Metanephros (tissue), 2 donors: ENCODE measurements at places on chromosomes 3 and 15. TPM values are rescaled to one million over a fixed set of nuclear protein-coding genes. Genes with fewer than 3 reads are reported as not detected.

Gene TMEM207
- 12.2 TPM for total RNA-seq

Gene COL7A1
- total RNA-seq, result 27.4 TPM

Gene FGF7
- 18.9 TPM for total RNA-seq

Gene SYNPR
- total RNA-seq, result not detected

Gene ANKRD34C
- 0.12 TPM for total RNA-seq
